A172 (cell line): ENCODE measurements at places on chromosomes 5 and 9.

DNA sequence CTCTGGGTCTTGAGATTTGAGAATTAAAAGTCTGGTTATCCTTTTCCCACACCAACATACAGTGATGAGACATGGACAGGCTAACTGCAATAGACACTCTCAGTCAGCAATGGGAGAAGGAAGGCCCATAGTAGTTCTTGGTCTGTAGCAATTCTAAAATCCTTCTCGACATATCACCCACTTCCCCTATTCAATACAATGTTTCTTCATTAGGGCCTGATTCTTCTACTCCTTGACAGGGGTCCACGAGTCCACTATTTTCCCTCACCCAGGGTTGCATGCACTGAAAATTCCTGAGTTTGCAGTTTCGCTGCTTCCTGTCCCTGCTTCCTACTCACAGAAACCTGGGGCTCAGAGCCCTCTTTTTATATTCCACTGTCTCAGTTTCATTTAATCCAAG lies 402.8 kb downstream of the MAT2B start:
- no peak for DNase-seq

DNA sequence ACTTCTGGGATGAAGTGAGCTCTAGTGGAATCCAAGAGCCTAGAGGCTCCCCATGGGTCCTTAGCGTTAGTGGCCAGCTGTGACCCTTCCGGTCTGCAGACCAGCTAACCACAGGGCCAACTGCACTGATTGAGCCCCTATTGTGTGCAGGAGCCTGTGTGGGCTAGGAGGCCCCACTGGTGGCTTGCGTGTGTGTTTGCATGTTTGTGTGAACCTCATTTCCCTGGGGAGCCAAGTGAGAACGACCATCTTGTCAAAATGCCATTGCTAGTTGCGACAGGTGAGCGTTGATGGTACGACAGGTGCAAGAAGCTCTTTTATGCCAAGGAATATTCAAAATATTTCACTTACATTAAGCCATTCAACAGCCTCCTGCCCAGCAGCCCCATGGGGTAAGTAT lies 44.1 kb upstream of the ANKRD33B start:
- no peak for DNase-seq

- no peak for DNase-seq
These were observed 9.3 kb downstream of the JAK2 start for GRCh38 chr9:4994166-4994890.

DNA sequence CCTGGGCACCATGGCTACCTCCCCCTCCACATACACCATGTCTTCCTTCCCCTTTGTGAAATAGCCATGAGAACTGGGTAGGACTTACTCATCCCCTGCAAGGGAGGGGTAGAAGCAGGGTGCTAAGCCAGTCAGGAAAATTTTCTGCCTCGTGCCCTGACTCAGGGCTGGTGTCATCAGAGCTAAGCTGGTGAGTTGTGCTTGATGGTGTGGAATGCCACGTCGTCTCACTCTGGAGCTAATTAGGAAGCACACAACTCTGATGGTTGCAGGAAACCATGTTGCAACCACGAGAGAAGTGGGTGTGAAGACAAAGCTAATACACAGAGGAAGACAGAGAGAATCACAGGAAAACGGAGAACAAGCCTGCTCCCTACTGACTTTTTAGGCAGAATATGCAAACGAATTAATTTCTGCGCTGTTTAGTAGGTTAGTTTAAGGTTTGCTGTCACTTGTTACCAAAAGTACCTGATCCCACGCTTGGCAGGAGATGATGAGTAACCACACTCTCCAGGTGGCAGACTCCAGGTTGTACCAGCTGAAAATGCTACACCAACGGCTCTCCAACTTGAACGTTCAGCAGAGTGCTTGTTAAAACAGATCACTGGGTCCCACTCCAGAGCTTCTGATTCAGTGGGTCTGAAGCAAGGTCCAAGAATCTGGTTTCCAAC lies 54.5 kb downstream of the STK10 start:
- DNase-seq = peak; percentile 94

DNA sequence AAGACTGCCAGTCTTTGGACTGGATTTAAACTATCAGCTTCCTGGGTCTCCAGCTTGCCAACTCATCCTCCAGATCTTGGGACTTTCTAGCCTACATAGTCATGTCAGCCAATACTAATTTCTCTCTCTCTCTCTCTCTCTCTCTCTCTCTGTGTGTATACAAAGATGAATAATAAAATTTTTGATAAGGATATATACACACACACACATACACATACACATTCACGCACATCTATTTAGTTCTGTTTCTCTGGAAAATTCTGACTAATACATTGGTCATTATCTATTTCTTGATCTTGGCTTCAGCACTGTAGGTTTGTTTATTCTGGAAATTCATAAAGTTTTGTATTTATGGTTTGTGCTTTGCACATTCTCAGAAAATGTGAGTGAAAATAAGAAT lies 1606.2 kb upstream of the NUDT12 start:
- no peak for DNase-seq
